ENCODE measurements at places on chromosomes 3 and 15.

DNA sequence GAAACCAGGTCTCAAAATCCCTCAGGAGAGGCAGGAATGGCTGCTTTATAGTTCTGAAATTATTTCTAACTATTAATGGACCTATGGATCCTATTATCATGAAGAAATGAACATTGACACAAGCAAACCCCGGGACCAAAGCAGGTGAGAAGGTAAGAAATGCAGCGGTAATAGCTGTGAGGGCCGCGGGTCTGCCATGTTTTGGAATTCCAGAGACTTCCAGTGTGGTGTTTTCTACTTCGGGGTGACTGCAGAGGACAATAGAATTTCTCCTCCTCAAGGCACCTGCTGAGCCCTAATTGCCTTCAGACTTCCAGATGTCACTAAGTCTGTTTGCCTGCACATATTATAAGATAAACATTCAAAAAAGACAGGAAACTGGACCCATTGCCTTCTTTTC, 437.4 kb downstream of the GABRG3 start:
- no peak for DNase-seq

GRCh38 chr3:184040010-184040409, 8.5 kb downstream of the HTR3D start:
- peak; percentile 4 for DNase-seq

DNA sequence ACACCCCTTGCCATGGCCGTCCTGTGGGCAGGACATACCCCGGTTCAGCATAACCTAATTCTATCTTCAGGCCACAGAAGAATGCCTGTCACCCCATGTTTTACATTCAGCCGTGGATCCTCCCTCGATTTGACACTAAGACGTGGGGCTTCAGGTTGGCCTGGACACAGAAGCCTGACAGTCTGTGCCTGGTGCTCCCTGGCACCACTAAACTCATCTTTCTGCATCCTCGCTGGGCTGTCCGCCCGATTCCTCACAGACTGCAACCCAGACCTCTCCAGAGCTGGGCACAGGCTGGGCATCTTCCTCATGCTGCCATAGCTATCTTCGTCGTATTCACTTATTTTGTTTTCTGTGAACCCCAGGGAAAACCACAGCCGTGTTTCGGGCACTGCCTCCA, 117.8 kb upstream of the IQSEC1 start:
- DNase-seq = no peak

DNA sequence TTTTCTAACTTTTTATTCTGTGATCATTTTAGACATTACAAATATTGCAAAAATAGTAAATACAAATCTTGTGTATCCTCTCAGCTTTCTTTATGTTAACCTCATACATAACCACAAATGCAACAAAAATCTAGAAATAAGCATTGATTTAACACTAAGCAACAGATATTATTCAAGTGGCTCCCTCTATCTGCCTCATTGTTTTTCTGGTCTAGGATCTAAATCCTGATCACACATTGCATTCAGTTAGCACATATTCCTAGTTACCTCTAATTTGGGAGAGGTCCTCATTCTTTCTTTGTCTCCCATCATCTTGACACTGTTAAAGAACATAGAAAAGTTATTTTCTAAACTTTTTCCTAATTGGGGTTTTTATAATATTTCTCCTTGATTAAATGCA, 1126.0 kb downstream of the ROBO2 start:
- DNase-seq = no peak

DNA sequence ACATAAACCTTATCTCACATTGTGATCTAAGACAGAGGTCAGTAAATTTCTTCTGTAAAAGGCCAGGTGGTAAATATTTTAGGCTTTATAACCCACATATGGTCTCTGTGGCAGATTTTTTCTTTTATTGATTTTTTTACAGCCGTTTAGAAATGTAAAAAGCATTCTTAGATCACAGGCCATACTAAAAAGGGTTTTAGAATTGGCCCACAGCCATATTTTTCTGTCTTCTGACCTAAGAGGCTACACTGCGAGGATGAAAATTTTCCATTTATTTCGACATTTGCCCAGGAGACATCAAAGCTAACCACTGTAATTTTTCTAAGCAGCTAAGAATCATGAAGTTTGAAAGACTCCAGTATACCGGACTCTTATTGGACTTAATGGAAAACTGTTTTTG, 377.2 kb upstream of the SGO1 start:
- no peak for DNase-seq

GRCh38 chr15:80272987-80273386, 21.0 kb upstream of the CTXND1 start:
- no peak for DNase-seq

DNA sequence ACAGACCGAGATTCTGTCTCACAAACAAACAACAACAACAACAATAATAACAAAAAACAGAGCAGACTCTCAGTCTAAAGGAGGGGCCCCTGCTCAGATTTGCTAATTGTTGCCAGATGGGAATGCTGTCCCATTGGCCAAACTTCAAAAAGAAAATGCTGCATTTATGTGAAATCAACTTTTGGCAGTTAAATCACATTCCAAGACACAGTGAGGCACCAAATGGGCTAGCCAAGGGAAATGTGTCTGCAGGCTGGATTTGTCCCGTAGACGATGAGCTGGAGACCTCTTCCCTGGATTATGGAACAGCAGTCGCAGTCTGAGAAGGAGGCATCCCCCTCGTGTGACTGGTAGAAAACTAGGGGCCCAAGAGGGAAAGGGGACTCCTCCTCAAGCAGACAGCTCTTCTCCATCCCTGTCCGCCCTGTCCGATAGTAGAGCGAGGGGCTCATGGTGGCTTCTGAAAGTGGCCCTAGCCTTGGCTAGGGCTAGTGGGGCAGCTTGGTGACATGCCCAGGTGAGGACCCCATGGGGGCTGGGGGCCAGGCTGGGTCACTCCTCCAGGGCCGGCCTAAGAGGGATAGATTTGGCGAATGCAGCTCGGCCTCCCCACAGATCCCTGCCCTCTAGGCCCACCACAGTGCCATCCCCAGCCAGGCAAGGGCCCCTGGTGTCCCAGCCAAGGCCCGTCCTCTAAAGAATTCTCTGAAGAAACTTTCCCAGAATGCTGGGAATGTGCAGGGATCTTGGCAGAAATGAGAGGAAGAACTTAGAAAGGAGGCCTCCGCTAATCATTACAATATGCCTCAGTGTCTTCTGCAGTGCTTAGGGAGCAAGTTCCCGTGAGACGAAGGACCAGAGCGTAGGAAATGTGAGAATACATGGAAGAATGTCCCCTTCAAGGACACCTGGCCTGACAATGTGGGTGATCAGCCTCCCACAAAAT, 2.0 kb downstream of the SLC22A14 start:
- no peak for DNase-seq

GRCh38 chr15:42919799-42920518, 619 bp downstream of the TTBK2 start:
- peak; percentile 46 for DNase-seq

DNA sequence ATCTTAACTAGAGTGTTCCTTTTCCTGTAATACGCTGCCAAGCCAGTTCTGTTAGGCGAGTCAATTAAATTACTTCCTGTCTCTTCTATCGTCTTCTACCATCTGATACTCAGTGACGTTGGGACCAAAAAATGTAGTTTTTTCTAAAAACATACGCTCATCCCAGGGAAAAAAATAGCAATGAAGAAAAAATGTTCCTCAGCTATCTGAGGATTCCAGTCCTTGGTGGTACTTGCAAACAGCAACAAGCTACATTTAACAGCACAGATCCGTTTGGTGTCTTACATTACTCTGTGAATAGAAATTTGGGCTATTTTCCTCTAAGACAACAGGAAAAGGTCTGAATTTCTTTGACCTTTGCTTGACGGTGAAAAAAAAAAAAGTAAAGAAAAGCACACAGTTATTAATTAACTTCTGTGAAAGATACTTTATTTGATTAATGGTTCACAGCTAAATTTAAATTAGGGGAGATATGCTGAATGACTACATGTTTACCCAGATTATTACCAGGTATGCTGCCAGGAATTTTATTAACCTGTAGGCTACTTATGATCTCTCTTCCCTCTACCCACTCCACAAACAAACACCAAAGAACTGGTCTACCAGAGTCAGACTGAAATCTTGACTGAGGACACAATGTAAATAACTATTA, 254.4 kb upstream of the ZPLD1 start:
- DNase-seq = no peak

DNA sequence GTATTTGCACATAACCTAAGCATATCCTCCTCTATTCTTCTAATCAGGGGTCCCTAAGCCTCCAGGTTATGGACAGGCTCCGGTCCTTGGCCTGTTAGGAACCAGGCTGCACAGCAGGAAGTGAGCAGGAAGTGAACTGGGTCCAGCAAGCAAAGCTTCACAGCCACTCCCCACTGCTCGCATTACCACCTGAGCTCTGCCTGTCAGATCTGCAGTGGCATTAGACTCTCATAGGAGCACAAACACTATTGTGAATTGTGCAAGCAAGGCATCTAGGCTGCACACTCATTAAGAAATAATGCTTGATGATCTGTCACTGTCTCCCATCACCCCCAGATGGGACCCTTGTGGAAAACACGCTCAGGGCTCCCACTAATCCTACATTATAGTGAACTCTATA, 9.8 kb downstream of the MSL2 start:
- DNase-seq = peak; percentile 57

DNA sequence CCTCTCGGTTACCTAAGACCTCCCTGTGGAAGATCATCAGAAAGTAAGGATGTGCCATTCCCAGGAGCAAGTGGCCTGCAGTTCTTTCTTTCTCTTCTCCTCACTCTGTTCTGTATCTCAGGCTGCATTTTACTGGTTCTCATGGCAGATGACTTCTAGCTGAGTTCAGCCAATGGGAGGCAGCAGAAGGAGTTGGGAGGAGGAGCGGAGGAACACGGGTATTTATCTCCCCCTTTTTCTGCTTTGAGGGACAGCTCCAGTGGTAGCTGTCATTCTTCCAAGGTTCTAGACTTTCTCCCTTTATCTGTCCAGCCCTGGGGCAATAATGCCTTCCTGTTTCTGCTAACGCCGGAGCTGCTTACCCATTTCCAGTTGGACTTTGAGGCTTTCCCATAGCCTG, 339.9 kb downstream of the NR2F2 start:
- no peak for DNase-seq

DNA sequence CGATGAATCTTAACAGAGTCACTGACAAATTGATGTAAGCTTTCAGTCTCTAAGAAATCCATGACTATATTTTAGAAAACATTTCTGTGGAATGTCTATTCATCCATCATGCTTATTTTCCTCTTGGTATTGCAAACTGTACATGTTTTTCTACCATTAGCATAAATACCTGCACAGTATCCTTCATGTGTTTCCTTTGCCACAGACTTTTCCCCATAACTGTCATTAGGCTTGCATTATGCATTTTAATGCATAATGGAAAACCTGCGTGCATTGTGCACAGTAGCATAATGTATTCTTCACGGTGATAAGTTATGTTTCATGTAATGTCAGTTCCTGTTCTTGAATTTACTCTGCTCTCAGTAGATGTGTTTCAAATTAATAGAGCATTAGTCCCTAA, 403.1 kb upstream of the EPHA3 start:
- no peak for DNase-seq

GRCh38 chr15:32933236-32933635, 215.4 kb downstream of the GREM1 start:
- no peak for DNase-seq

- DNase-seq = no peak
Observed at GRCh38 chr3:117926819-117927218, 1107.8 kb downstream of the IGSF11 start.

DNA sequence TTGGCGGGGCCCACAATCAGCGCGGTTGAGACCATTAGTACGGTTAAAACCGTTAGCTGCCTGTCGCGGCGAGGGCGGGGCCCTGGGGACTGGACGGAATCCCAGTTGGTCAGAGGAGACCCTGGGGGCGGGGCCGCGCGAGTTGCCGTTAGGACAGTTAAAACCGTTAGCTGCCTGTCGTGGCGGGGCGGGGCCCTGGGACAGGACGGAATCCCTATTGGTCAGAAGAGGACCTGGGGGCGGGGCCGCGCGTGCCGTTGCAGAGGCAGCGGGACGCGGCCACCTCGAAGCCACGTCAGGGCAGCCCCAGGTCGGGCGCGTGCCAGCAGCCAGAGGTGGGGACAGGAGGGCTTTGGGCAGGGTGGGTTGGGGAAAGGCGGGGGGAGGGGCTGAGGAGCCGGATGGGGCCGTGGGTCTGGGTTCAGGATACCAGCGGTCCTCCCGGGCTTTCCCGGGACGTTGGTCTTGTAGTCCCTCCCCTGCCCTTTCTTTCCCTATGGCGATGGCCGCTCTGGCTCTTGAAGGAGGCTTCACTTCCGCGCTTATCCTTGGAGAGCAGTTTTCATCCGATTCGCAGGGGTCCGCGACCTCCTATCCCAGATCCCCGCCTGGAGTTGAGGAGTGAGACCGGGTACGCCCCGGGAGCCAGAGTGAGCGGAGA, 28.0 kb downstream of the KLHDC8B start:
- DNase-seq = no peak

GRCh38 chr3:146598535-146598934, 6.6 kb downstream of the PLSCR5 start:
- DNase-seq = no peak

- DNase-seq = no peak
Observed at GRCh38 chr3:138092023-138092422, 23.4 kb downstream of the DZIP1L start.

DNA sequence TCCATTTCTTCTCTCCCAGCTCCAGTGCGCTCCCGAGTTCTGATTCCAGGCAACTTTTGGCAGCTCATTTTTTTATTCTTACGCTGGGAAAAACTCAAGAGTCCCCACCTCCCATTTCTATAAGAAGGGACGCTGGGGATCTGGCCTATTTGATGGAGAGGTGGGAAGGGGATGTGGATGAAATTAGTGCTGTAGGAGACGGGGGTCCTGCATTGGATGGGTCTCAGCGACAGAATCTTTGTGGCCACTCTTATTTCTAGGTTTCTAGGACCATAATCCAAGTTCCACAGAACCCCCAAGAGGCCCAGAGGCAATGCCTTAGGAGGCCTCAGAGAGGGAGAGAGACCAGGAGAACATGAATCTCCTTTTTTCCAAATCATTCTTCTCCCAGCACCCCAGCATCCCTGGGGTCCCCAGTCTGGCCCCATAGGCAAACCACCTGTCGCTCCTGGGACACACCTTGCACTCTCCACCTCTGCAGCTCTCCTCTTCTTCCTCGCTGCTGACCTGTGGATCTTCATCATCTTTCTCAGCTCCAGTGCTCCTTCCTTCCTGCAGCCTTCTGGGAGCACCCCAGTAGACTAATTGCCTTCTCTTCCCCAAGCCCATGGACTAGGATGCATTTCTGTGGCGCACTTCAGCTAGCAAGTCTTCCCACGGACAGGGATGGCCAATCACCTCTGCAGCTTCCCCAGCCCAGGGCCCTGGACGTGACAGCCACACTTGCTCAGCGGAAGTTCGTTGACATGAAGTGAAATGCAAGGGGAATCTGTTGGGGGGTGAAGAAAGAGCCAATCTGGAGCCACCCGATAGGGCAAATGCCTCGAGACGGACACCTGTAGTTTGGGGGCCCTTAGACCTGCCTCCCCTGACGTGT, 100.1 kb upstream of the ALDH1A3 start:
- DNase-seq = no peak

Measured in GM12865 (cell line).